Pulmonary artery endothelial cell (primary cell): ENCODE measurements at places on chromosomes 16 and 17. TPM values are rescaled to one million over a fixed set of nuclear protein-coding genes. Genes with fewer than 3 reads are reported as not detected.

Gene HES7
- total RNA-seq = 0.14 and 0.40 TPM in 2 replicates

Gene NGFR
- 0.07 and 0.11 TPM in 2 replicates for total RNA-seq

Gene OR3A2
- not detected in 2 replicates for total RNA-seq

Gene RPTOR
- 19.6 and 26.2 TPM in 2 replicates for total RNA-seq

Gene PTRH2
- 52.5 and 53.0 TPM in 2 replicates for total RNA-seq

Gene ESRP2
- 0.13 and 0.25 TPM in 2 replicates for total RNA-seq

Gene CCL17
- total RNA-seq = not detected in 2 replicates

Gene OTOA
- total RNA-seq = 0.11 TPM in 1 of 2 replicates, not detected in the other

Gene SSTR5
- total RNA-seq = 0.07 TPM in 1 of 2 replicates, not detected in the other

Gene MYH3
- 0.07 and 0.71 TPM in 2 replicates for total RNA-seq

Gene TNFRSF17
- total RNA-seq = not detected in 2 replicates

Gene EXOC3L1
- 1.1 and 2.2 TPM in 2 replicates for total RNA-seq

Gene CMIP
- 30.1 and 38.0 TPM in 2 replicates for total RNA-seq

Gene DPEP3
- total RNA-seq = not detected in 2 replicates

Gene MARVELD3
- total RNA-seq = not detected in 2 replicates

Gene OSGIN1
- total RNA-seq = 1.7 and 2.8 TPM in 2 replicates

Gene C17orf100
- total RNA-seq = 0.35 and 0.40 TPM in 2 replicates

Gene IL4R
- total RNA-seq = 33.2 and 52.3 TPM in 2 replicates

Gene TNP2
- total RNA-seq = not detected in 2 replicates

Gene DDX19B
- total RNA-seq = 25.8 and 37.1 TPM in 2 replicates

Gene PRM2
- not detected in 2 replicates for total RNA-seq

Gene NPIPB9
- total RNA-seq = 0.99 TPM in 1 of 2 replicates, not detected in the other

Gene TBC1D3C
- 0.39 TPM in 1 of 2 replicates, not detected in the other for total RNA-seq

Gene ZNF629
- total RNA-seq = 6.1 and 7.8 TPM in 2 replicates

Gene DBNDD1
- total RNA-seq = 14.0 and 17.7 TPM in 2 replicates

Gene ACD
- 15.3 and 22.5 TPM in 2 replicates for total RNA-seq

Gene SLC13A2
- not detected in 2 replicates for total RNA-seq

Gene GPR142
- not detected in 2 replicates for total RNA-seq

Gene MT1M
- total RNA-seq = 3.5 and 8.8 TPM in 2 replicates

Gene PYY
- not detected in 2 replicates for total RNA-seq

Gene SHISA9
- total RNA-seq = not detected in 2 replicates

Gene FOXO3B
- 3.5 and 3.9 TPM in 2 replicates for total RNA-seq

Gene PLCG2
- total RNA-seq = 4.7 and 7.7 TPM in 2 replicates

Gene GEMIN4
- total RNA-seq = 24.5 and 25.5 TPM in 2 replicates

Gene PRDM7
- total RNA-seq = not detected in 2 replicates

Gene TEKT5
- not detected in 2 replicates for total RNA-seq

Gene MAF
- 0.32 and 0.40 TPM in 2 replicates for total RNA-seq

Gene FAM222B
- total RNA-seq = 3.4 and 5.5 TPM in 2 replicates

Gene SLC52A1
- 0.07 TPM in 2 replicates for total RNA-seq

Gene PLA2G10
- not detected in 2 replicates for total RNA-seq

Gene AKTIP
- 23.2 and 35.1 TPM in 2 replicates for total RNA-seq

Gene MMP28
- total RNA-seq = 4.3 and 7.2 TPM in 2 replicates
